ENCODE measurements at places on chromosomes 12 and 14. TPM values are rescaled to one million over a fixed set of nuclear protein-coding genes. Genes with fewer than 3 reads are reported as not detected.

KRT74 gene
- total RNA-seq, result 0.30 TPM

GRCh38 chr12:89936631-89937030, 228.0 kb upstream of the ATP2B1 start:
- H3K4me1 ChIP-seq, result peaks cover 3% of the 10 kb centered on the region
- no peak overlapping the region for H3K4me3 ChIP-seq
- no peak overlapping the region for H3K27ac ChIP-seq

- no peak overlapping the region for H3K4me3 ChIP-seq
- no peak overlapping the region for H3K27ac ChIP-seq
- no peaks in the 10 kb centered on the region for H3K27me3 ChIP-seq
- DNase-seq, result no peak
Observed at GRCh38 chr14:52494444-52494843, 57.9 kb downstream of the TXNDC16 start.

GRCh38 chr12:67315661-67316060, 46.5 kb downstream of the CAND1 start:
- H3K27me3 ChIP-seq, result no peaks in the 10 kb centered on the region
- H3K36me3 ChIP-seq, result peaks cover 48% of the 10 kb centered on the region
- DNase-seq, result no peak
- no peak overlapping the region for H3K27ac ChIP-seq
- H3K4me3 ChIP-seq, result no peak overlapping the region

Data from CD4-positive, alpha-beta T cell (primary cell).